Putamen (tissue), 1 donor: ENCODE measurements at places on chromosomes 4 and X.

- DNase-seq: no peak
Measured at GRCh38 chr4:77154065-77154464, 2.9 kb upstream of the CCNG2 start.

- DNase-seq: no peak
Measured at GRCh38 chr4:137949746-137950145, 292.4 kb downstream of the SLC7A11 start.

DNA sequence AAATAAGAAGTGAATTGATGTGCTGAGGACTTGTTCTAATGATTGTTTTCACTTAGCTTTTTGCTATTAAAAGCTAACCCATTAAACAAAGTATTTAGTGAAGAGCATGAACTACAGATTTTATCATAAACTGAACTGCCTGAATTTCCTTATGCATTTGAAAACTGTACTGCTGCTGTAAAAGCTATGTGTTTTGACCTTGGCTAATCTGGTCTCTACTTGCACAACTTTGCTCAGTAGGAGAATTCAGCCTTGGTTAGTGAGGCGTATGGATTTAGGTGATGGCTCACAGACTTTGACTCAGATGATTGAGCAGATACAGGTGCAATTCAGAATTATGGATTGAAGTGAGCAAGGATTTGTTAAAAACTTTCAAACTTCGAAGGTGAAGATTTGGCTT lies 38.7 kb upstream of the FAT1 start:
- no peak for DNase-seq

DNA sequence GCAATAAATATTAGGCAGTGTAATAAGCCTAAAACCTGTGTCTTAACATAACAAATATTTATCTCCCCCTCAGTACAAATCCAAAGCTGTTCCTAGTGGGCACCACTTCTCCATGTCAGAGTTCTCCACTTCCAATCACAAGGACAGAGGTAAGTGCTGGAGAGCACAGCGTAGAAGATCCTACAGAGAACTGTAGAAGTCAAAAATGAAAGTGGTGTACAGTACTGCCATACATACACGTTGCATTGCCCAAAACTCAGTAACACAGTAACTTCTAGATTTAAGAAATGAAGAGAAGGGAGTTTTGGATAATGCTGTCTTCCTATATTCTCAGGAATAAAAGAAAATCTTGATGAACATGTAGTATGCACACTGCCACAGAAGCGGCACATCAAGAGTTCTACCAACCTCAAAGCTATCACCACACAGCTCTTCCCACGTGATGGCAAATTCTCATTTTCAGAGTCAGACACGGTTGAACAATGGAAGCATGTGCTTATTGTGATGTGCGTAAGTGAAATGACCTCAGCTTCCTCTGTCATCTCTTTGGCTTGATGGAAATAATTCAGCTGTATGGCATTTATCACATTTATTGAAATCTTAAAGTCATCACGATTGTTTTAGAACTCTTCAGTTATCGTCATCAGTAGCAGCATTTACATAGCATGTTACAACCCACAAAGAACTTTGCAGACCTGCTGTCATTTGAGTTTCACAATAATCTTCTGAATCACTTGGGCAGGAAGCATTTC lies 27.1 kb upstream of the SPANXN4 start:
- DNase-seq: no peak

DNA sequence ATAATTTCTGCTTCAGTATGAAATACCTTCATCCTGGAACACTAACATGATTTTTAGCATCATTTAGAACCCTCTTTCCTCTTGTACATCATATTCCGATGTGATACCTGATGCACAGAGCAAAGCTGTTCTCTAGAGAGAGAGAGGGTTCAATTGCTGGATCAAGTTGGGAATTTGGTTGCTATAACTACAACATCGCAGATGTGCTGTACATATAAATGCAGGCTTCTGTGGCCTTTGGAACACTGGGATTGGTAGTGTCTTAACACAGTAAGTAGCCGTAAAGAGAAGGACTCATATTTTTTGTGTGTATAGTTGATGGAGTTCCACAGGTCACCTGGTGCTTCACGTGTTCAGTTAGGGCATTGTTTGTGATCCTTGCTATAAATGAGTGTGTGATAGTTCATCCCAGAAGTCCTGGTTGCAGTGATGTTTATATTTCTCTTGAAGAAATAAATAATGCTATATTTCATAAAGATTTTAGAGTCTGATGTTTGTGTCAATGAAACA lies 119.2 kb downstream of the RAPGEF2 start:
- no peak for DNase-seq

DNA sequence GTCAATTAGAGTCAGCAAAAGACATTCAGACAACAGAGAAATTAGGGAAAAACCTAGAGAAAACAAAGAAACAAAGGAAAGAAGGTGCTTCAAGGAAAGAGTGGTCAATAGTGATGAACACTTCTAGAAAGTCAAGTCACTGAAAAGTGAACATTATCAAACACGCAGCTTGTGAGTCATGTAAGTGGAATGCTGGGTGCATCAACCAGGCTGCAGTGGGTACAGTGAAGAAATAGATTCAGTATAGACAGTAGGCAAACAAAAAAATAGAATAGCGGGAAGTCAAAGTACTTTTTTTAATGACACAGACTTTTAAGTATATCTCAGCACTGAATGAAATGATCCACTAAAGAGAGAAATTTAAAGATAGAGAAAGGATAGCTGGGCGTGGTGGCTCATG lies 245.8 kb downstream of the ARHGAP24 start:
- no peak for DNase-seq

DNA sequence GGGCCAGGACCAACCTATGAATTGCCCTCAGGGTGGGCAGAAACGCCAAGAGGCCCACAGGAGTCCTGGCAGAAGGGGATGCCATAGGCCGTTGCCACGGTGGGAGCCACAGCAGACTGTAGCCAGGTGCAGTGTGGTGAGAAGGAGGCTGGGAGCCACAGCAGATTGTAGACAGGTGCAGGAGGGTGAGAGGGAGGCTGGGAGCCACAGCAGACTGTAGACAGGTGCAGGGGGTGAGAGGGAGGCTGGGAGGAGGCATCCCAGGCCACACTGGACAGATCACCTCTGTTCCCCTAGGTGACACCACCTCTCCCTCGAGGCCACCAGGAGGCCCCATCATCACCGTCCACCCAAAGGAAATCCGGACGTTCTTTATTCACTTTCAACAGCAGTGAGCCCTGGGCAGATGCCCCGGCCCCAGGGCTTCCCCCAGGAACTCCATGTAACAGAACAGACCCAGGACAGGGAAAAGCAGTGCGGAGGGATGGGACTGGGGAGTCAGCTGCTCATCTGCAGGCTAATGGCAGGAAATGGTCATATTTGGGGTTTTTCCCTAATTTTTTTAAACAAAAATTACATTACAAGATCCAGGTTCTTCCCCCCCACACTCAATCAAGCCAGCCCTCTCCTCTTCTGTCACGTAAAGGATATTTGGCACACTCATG lies 19.5 kb upstream of the MRFAP1 start:
- DNase-seq: no peak

DNA sequence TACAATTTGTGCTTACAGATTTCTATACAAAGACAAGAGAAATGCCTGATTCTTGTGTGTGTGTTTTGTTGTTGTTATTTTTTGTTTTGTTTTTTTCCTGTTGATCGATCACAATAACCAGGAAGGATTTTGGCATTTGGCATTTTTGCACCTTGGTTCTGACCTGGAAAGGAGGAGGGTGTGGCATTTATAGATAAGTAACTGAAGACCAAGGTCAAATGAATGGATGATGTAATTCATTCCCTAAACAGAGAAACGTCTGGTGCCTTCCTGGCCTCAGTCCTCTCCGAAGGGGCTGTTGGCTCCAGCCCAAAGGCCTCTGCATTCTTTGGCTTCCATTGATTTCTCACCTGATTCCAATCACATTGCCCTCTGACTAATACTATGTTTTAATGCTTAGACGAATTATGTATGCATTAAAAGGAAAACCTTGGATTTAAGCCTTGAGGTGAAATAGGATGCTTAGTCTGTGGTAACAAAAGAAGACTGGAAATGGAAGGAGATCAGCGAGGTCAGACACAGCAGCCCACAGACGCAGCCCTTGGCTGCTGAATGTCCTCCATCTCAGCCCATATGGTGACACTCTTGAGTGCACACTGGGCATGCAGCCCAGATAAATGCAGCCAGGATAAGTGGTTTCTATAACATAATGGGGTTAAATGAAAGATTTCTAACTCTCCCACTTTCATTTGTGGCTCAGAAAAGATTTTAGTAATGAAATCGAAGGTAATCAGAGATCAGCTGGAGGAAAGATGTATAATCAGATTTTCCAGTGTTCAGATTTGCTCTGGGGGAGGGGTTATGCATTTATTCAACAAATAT lies 60.5 kb upstream of the TRIM2 start:
- DNase-seq: no peak

DNA sequence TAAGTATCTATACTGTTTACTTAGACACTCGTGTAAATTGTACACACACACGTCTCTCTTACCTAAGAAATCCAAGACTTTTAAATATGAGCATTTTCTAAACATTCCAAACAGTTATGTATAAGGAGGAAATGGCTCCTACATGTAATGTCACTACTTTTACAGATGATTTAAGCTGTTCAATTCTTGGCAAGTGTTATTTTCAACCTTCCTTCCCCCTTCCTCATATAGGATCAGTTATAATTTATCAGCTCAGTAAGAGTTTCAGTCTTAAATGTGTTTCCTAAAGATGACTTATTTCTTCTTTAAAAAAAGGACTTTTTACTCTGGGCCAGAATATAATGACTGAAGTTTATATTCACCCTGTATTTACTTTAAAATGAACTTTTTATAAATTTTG lies 601.1 kb downstream of the ANKRD50 start:
- DNase-seq: no peak

GRCh38 chr4:76011700-76012387 lies 4.5 kb upstream of the CXCL9 start:
- no peak for DNase-seq

DNA sequence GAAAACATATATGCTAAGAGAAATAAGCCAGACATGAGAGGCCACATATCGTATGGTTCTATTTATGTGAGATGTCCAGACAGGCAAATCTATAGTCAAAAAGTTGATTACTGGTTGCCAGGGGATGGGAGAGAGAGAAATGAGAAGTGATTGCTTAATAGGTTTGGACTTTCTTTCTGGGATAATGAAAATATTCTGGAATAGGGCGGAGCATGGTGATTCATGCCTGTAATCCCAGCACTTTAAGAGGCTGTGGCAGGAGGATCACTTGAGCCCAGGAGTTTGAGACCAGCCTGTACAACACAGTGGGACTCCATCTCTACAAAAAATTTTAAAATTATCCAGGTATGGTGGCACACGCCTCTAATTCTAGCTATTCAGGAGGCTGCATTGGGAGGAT lies 22.4 kb downstream of the RBM47 start:
- DNase-seq: no peak

DNA sequence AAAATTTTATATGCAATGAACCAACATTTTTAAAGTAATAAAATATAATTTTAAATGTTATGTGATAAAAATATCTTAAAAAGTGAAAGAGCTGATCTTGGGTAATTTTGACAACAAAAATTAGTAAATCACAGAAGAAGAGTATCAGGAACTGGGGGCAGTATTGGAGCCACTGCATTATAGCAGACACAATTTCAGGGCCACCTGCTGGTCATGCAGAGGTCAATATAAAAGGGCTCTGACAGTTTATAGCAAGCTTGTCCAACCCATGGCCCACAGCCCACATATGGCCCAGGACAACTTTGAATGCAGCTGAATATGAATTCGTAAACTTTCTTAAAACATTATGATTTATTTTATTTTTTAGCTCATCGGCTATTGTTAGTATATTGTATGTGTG lies 13.0 kb upstream of the LEF1 start:
- DNase-seq: no peak

DNA sequence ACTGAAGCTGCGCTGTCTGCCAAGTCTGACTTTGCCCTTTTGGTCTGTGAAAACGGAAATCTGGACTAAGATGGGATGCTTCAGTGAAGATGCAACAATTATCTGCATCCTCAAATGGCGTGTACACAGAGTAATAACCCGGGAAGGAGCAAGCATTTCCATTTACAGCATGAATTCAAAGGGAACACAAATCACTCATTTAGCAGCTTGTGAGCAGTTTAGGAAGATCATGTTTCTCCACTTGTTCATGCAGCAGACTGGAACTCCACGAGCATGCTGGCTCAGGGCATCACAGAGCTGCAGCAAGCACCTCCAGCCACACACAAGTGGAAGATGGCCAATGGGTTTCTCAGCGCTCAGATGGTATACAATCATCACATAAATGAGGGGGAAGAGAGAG lies 175.5 kb downstream of the NLGN4X start:
- DNase-seq: no peak

DNA sequence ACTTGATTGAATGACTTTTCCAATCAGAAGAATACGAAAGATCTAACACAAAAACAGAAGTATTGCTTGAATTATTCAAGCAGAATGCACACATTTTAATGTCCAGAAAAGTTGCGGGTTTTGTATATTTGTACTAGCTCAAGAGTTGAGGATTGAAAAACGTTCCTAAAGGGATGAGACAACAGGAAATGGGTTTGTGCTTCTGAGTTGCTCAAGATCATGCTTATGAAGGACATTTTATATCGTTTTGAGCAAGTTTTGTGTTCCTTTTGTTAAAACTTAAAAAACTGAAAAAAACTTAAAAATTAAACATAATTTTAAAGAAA lies 353 bp upstream of the SMIM10 start:
- DNase-seq: no peak

- DNase-seq: no peak
Measured at GRCh38 chr4:60042231-60042652, 1157.9 kb upstream of the ADGRL3 start.

- DNase-seq: no peak
Measured at GRCh38 chr4:11484531-11484930, 55.8 kb upstream of the HS3ST1 start.

DNA sequence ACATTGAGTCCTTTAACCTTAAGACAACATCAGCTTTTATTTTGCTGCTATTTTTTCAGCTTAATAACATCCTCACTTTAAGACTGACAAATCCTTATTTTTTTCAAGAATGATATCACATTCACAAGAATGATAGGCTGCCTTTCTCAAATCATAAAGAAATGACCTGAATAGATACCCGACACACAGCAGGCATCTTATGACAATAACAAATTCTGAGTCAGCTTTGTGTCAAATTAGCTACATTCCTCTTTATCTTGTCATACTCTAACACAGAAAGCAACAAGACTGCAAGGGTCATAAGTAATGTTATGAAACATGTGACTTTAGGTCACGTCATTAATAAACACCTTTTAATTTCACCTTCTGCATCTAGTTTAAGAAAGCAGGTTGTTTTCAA lies 2387.6 kb downstream of the PCDH7 start:
- no peak for DNase-seq

- DNase-seq: no peak
Measured at GRCh38 chr4:115119804-115120352, 6.5 kb upstream of the NDST4 start.

GRCh38 chr4:52051615-52052474 lies 741 bp downstream of the SPATA18 start:
- no peak for DNase-seq

DNA sequence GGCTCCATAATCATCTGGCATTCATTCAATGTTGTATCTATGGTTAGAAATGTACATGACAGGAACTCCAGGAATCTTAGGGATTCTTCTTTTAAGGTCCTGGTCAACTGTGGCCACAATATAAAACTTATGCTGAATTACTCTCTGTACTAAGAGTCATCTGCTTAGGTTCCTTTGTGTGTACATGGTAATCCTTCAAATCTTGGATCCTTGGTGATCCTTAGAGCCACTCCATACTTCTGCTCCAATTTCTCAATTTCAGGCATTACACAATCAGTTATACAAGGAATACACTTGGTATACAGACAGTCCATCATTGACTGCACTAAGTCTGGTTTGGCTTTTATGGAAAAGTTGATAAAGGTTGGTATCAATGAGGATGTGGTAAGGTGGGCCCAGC lies 5.8 kb downstream of the SRD5A3 start:
- DNase-seq: no peak

GRCh38 chr4:148283665-148284064 lies 158.5 kb downstream of the NR3C2 start:
- no peak for DNase-seq
